SW 1271 (cell line): ENCODE measurements at places on chromosomes 2 and 18.

DNA sequence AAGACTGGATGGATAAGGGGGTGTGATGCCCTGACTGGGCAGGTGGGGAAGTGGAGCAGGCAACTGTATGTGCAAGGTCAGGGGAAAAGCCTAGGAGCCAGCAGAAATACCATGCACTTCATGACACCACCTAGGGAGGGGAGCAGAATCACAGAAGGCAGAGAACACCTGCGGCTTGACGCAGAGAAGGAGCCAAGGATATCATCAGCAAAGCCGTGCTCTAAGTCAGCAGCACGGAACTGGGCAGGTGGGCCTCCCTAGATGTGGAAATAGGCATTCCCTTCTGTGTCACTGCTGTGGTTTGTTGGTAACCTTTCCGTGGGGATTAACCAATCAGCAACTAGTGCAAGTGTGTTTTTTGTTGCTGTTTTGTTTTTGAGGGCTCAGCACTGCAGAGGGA lies 41.3 kb downstream of the HDLBP start:
- DNase-seq: no peak

DNA sequence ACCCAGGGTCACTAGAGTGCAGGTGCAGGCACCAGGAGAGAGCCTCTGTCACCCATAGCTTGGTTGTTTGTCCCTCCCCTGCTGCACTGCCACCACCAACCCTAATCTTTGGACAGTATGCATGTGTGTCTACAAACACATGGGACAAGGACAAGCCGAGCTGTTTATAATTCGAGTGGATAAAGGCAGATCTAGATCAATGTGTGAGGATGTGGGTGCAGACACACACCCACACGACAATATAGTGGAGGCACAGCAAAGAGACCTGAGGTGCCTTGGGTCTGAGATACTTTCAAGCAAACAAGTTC lies 199.2 kb downstream of the TNS1 start:
- DNase-seq: no peak

DNA sequence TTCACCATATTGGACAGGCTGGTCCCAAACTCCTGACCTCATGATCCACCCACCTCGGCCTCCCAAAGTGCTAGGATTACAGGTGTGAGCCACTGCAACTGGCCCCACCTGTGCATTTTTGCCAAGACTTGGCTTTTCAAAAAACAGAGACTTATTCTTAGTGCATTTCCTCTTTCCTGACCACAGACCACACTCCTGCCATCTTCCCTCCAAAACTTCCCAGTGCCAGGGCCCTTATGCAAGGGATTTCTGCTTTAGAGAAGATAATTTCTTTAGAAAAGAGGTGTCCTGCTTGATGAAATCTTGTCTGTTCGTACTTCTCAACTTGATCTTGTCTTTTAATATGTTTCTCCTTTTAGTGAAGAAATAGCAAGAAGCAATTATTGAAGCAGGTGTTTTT lies 98.8 kb upstream of the ZNF516 start:
- DNase-seq: no peak

DNA sequence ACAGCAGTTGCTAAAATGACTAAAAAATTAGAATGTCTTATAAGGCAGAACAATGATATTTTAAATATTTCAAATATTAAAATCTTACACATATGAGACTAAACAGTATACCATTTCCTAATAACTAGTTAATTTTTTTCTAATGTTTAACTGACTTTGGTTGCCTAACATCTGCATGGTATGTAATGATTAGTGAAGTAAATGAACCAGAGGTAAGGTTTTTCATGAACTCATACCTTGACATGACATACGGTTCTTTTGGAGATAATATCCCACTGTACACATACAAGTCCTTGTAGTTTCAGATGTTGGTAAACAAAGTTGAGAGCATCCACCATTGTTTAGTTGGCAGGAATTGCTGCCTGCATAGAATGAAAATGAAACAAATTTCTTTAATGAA lies 1360.2 kb downstream of the LRP1B start:
- DNase-seq: no peak

DNA sequence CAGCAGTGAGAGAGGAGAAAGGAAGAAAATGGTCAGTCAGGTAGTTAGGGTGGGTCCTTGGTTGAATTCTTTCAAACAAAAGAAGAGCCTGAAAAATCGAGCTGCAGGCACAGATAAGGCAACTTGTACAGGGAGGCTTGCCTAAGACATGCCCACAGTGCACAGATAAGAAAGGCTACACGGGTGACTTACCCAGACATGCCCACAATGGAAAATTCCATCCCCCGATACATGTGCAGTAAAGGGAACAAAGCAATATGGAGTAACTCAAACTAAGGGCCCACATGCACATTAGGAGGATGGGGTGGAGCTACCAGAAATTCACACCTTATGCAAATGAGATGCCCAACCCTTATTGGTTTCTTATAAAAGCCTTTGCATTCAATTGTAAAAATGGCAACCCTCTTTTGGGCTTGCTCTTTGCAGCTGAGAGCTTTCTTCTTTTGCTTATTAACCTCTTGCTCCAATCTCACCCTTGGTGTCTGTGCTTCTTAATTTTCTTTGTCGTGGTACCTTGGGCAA lies 110.3 kb upstream of the RMP24 start:
- no peak for DNase-seq

DNA sequence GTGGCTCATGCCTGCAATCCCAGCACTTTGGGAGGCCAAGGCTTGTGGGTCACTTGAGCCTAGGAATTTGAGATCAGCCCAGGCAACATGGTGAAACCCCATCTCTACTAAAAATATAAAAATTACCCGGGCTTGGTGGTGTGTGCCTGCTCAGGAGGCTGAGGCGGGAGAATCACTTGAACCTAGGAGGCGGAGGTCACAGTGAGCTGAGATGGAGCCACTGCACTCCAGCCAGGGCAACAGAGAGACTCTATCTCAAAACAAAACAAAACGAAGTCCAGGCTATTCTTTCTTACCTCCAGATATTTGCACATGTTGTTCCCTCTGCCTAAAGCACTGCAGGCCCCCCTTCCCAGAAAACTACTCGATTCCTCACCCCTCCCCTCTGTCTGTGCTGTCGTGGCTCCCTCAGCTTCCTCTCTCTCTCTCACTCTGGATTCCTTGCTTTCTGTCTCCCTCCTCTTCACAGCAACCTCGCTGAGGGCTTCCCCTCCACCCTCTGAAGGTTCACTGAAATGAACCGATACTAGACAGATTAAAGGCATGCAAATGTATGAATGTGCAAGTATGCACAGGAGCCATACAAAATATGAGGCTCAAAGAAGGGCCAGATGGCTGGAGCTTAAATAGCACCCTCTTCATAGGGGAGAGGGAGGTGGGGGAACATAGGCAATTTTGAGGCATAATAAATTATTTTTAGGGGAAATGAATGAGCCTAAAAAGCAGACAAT lies 18.5 kb downstream of the TMEM177 start:
- DNase-seq: no peak

DNA sequence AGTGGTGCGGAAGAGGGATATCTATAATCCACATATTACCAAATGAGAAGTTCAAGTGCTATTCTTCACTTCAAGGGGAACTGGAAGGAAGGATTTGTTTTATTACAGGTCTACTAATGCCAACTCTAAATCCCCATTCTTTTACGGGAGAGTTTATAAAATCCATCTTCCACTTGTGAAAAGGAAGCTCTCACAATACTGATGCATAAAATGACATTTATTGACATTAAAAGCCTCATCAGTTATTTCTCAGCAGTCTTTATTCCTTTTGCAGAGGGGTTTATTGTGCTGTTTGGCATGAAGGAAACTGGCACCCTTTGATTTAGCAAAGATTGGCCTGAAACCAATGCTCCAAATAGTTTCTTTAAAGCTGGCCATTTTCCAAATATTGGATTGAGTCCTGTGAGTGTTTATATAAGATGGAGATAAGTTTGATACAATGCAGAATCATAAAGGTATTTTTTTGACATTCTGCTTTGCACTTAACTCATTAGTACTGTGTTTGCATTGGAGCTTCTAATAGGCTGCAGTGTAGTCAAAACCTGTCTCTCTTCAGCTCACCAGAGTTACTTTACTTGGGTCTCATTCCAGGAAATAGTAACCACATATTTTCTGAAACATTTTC lies 26.6 kb downstream of the LRP1B start:
- no peak for DNase-seq

GRCh38 chr2:137802038-137802437 lies 162.2 kb upstream of the HNMT start:
- DNase-seq: no peak
